ENCODE measurements at places on chromosomes 7 and 10.

- no peak for DNase-seq
- H3K4me3 ChIP-seq: no peak overlapping the region
- H3K4me1 ChIP-seq: no peaks in the 10 kb centered on the region
- peak overlapping the region; percentile 77 for H3K27ac ChIP-seq
- no peaks in the 10 kb centered on the region for H3K36me3 ChIP-seq
- no peaks in the 10 kb centered on the region for H3K27me3 ChIP-seq
Observed at GRCh38 chr10:88254091-88254490, 329.0 kb downstream of the RNLS start.

- no peaks in the 10 kb centered on the region for H3K4me1 ChIP-seq
- H3K4me3 ChIP-seq: no peak overlapping the region
- H3K36me3 ChIP-seq: no peaks in the 10 kb centered on the region
- no peak for DNase-seq
Observed at GRCh38 chr10:56028298-56029132, 332.5 kb downstream of the ZWINT start.

GRCh38 chr7:120864141-120864900, 6.4 kb upstream of the TSPAN12 start:
- H3K36me3 ChIP-seq: no peaks in the 10 kb centered on the region
- DNase-seq: no peak
- H3K27ac ChIP-seq: peak overlapping the region; percentile 48
- peaks cover 19% of the 10 kb centered on the region for H3K4me1 ChIP-seq
- no peaks in the 10 kb centered on the region for H3K27me3 ChIP-seq
- no peak overlapping the region for H3K4me3 ChIP-seq

GRCh38 chr7:153641199-153641598, 411.0 kb upstream of the DPP6 start:
- H3K36me3 ChIP-seq: no peaks in the 10 kb centered on the region
- no peak overlapping the region for H3K27ac ChIP-seq
- no peak overlapping the region for H3K4me3 ChIP-seq
- no peaks in the 10 kb centered on the region for H3K4me1 ChIP-seq
- no peaks in the 10 kb centered on the region for H3K27me3 ChIP-seq
- no peak for DNase-seq

GRCh38 chr7:149866779-149867447, 6.9 kb upstream of the ATP6V0E2 start:
- H3K27ac ChIP-seq: no peak overlapping the region
- peaks cover 44% of the 10 kb centered on the region for H3K36me3 ChIP-seq
- H3K4me3 ChIP-seq: no peak overlapping the region
- H3K4me1 ChIP-seq: no peaks in the 10 kb centered on the region
- DNase-seq: no peak

DNA sequence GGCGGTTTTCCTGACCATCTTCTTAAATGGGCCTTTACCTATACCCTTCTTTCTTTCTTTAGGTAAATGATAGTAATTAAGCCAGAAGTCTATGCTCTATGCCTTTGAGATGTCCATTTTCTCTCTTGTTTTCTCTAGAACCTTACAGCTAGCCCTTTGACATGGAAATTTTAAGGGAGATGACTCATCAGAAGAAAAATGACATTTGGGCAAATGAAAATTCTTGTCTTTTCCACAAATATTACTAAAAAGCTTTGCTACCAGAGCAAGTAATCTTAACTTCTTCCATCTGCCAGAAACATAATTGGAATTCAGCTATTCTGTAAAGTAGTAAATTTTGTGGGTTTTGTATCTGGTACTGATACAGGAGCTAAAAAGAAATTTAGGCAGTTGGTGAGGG, 59.5 kb downstream of the CCDC3 start:
- no peak for DNase-seq
- H3K4me3 ChIP-seq: no peak overlapping the region
- H3K27me3 ChIP-seq: no peaks in the 10 kb centered on the region
- H3K27ac ChIP-seq: peak overlapping the region; percentile 26

DNA sequence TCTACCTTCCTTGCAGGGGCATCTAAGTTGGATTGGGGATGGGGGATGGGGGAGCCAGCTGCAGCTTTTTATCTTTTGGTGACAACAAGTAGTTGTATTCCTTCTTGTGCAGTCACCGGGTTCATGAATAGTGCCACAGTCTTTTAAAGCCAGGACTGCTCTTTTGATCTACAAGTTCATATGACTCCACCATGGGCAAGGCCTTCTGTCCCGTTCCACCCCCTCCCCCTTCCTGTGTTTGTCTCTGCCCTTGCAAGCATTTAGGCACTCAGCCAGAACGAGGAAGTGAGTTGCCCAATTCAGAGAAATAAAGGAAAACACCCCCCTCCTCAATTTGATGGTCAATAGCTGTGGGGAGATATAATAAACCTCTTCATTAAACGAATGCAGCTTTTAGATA, 44.8 kb upstream of the EGR2 start:
- no peaks in the 10 kb centered on the region for H3K4me1 ChIP-seq
- H3K36me3 ChIP-seq: no peaks in the 10 kb centered on the region
- no peak for DNase-seq
- H3K27ac ChIP-seq: no peak overlapping the region
- no peak overlapping the region for H3K4me3 ChIP-seq
- no peaks in the 10 kb centered on the region for H3K27me3 ChIP-seq

GRCh38 chr7:144955422-144955821, 119.6 kb upstream of the TPK1 start:
- no peak overlapping the region for H3K4me3 ChIP-seq
- no peaks in the 10 kb centered on the region for H3K27me3 ChIP-seq
- DNase-seq: no peak
- H3K36me3 ChIP-seq: no peaks in the 10 kb centered on the region
- no peaks in the 10 kb centered on the region for H3K4me1 ChIP-seq

DNA sequence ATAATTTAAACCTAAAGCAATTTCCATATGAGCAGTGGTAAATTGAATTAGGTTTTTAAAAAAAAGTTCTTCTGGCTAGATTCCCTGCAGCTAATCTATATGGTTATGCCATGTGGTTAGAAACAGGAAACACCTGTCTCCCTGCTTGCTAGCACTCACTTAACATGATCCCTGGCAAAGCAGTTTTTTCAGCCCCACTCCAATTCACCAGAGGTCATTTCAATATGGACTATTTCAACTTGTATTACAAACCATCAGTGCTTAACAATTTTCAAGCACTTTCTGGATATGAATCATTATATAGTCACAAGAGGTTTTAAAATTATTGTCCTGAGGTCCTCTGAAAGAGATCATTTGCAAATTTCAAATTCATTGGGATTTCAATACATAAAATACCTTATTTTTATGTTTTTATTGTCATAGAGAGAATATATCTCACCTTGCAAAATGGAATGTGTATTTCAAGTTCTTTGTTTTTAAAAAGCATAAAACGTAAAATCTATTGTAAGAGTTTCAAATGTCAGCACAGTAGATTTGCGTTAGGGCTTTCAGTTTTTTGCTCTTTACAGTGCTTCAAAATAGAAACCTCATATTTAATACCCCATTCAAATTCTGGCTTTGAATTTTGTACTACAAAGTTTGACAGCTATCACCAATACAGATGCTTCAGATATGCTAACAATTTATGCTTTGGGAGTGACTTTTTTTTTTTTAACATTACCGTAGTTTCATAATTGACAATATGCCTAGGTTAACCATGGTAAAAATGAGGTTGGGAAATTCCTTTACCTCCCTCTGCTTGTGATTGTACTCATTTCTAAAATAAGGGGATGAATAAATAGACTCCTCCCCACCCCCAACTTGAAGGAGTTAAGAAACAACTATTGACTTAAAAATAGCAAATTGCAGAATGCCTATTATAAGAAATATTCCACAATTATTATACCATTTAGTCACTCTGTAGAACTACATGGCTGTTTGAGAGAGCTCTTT, 117.5 kb upstream of the HGF start:
- H3K27ac ChIP-seq: no peak overlapping the region
- no peaks in the 10 kb centered on the region for H3K27me3 ChIP-seq
- no peak for DNase-seq
- no peak overlapping the region for H3K4me3 ChIP-seq

- no peak overlapping the region for H3K27ac ChIP-seq
- no peak for DNase-seq
- H3K4me3 ChIP-seq: no peak overlapping the region
- H3K36me3 ChIP-seq: no peaks in the 10 kb centered on the region
Observed at GRCh38 chr10:67629461-67629971, 66.5 kb downstream of the CTNNA3 start.

DNA sequence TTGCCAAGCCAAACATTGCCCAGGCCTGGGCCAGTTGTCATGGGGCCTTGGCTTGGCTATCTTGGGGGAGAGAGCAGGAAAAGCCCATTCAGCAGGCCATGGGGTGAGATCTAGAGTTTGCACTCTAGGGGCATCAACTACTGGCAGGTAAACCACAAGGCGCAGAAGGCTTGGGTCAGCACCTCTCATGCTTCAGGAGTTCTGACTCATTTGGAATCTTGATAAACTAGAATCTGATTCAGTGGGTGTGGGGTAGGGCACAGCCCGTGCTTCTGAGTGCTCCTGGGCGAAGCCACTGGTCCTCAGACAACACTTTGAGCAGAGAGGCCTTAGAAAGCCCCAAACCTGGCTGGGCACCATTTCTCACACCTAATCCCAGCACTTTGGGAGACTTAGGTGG, 81.1 kb downstream of the RGS10 start:
- peaks cover 11% of the 10 kb centered on the region for H3K4me1 ChIP-seq
- H3K4me3 ChIP-seq: no peak overlapping the region
- H3K27me3 ChIP-seq: no peaks in the 10 kb centered on the region
- DNase-seq: no peak
- H3K27ac ChIP-seq: no peak overlapping the region
- H3K36me3 ChIP-seq: peaks cover 20% of the 10 kb centered on the region

GRCh38 chr10:15395935-15396334, 24.8 kb upstream of the FAM171A1 start:
- no peaks in the 10 kb centered on the region for H3K4me1 ChIP-seq
- H3K36me3 ChIP-seq: no peaks in the 10 kb centered on the region
- no peak for DNase-seq
- H3K4me3 ChIP-seq: no peak overlapping the region

DNA sequence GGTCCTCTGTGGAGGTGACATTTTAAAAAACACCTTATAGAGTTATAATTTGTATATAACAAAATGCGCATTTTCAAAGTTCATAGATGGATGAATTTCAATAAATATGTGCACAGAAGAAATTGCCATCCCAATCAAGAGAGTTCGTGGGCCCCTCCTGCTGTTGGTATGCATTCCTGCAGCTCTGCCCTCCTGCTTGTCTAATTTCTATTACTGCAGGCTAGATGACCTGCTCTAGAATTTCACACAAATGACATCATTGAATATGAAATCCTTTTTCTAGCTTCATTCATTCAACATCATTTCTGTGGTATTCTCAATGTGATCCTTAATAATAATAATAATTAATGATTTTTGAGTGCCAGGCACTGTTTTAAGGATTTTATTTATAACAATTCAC, 348.2 kb downstream of the SDK1 start:
- no peaks in the 10 kb centered on the region for H3K27me3 ChIP-seq
- no peaks in the 10 kb centered on the region for H3K4me1 ChIP-seq
- no peak for DNase-seq

DNA sequence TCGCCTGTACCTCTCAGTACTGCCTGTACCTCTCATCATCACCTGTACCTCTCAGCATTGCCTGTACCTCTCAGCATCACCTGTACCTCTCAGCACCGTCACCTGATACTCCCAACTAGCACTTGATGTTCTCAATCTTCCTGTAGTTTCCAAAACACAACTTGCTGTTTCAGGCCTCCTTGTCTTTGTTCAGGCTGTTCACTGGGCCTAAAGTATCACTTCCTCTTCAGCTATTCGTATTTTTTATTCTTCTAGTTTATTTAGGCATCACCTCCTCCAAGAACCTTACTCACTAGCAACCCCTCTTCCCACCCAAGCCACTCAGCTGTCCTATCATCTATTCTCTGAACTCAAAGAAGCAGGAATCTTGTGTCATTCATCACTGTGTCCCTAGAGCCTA, 24.1 kb downstream of the OR6B1 start:
- DNase-seq: no peak
- H3K4me3 ChIP-seq: no peak overlapping the region
- H3K4me1 ChIP-seq: no peaks in the 10 kb centered on the region
- no peaks in the 10 kb centered on the region for H3K36me3 ChIP-seq
- no peaks in the 10 kb centered on the region for H3K27me3 ChIP-seq
- H3K27ac ChIP-seq: no peak overlapping the region

DNA sequence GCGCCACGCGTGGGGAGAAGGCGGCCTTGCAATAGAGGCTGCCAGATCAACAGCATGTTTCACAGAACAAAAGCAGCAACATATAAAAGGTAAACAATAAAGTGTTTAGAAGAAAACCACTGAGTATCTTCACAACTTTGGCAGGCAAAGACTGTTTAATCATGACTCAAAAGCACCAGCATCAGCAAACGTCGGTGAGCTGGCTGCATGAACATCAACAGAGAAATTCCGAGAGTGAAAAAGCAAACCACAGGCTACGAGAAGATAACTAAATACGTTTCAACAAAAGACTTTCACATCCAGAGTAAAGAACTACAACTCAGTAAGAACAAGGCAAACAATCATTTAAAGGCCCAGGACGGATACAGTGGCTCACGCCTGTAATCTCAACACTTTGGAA, 172.0 kb downstream of the MAD1L1 start:
- no peak overlapping the region for H3K27ac ChIP-seq
- H3K4me1 ChIP-seq: no peaks in the 10 kb centered on the region
- H3K4me3 ChIP-seq: no peak overlapping the region
- no peaks in the 10 kb centered on the region for H3K27me3 ChIP-seq
- H3K36me3 ChIP-seq: peaks cover 22% of the 10 kb centered on the region

DNA sequence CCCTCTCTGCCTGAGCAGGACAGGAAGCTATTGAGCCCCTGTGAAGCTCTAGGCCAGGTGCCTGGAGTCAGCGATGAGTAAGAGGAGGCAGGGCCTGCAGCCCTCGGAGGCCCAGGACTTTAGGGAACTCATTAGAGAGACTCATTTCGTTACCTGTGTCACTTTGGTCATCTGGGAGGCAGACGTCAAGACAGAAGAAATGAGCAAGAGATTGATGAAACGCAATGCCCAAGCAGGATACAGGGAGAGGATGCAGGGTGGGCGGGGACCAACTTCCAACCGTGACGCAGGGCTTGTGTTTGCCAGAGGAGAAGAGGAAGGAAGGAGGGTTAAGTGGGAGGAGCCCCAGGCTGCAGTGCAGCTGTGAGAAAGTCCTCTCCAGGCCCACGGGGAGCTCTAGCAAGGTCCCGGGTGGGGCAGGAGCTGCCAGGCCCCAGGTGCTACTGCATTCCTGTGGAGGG, 26.4 kb upstream of the GNA12 start:
- peak; percentile 80 for DNase-seq
- no peaks in the 10 kb centered on the region for H3K27me3 ChIP-seq
- no peak overlapping the region for H3K4me3 ChIP-seq
- H3K36me3 ChIP-seq: no peaks in the 10 kb centered on the region
